ENCODE measurements at places on chromosomes 11 and 22.

GRCh38 chr11:123856444-123856843 is 29.0 kb downstream of the TMEM225 start:
- no peak for DNase-seq

DNA sequence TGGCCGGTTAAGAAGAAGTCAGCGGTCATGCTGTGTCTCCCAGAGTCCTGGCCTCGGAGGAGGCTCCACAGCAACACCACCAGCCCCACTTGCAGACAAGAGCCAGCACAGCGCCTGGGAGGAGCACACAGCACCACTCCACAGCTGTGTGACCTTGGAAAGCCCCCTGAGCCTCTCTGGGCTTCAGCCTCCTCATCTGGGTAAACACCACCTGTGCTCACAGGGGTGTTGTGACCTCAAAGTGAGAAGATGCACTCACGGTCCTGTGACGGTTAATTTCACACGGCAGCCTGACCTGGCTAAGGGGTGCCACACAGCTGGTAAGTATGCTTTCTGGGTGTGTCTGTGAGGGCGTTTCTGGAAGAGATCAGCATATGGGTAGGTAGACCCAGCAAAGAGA is 54.7 kb downstream of the PHF21B start:
- no peak for DNase-seq

GRCh38 chr11:127114035-127114434 is 113.5 kb upstream of the KIRREL3 start:
- DNase-seq, result no peak

DNA sequence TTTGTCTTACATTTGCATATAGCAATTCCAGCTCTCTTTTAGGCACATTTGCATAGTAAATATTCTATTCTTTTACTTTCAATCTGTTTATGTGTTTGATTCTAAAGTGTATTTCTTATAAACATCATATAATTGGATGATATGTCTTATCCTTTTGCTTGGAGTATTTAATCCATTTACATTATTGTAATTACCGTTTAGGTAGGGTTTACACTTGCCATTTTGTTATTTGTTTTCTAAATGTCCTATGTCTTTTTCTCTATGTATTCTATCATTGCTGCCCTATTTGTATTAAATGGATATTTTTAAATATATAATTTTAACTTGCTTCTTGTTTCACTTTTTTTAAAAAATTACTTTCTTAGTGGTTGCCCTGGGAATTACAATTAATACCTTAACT is 22.8 kb upstream of the ACCSL start:
- DNase-seq, result no peak
